NCI-H226 (cell line): ENCODE measurements at places on chromosomes 4 and X.
A peak's percentile ranks its signal among the peaks of the same experiment; 100 is the strongest.

GRCh38 chr4:120291541-120291940, 224.9 kb upstream of the MAD2L1 start:
- DNase-seq, result no peak

- peak; percentile 6 for DNase-seq
Measured at GRCh38 chr4:20395160-20395773, 143.6 kb downstream of the SLIT2 start.

DNA sequence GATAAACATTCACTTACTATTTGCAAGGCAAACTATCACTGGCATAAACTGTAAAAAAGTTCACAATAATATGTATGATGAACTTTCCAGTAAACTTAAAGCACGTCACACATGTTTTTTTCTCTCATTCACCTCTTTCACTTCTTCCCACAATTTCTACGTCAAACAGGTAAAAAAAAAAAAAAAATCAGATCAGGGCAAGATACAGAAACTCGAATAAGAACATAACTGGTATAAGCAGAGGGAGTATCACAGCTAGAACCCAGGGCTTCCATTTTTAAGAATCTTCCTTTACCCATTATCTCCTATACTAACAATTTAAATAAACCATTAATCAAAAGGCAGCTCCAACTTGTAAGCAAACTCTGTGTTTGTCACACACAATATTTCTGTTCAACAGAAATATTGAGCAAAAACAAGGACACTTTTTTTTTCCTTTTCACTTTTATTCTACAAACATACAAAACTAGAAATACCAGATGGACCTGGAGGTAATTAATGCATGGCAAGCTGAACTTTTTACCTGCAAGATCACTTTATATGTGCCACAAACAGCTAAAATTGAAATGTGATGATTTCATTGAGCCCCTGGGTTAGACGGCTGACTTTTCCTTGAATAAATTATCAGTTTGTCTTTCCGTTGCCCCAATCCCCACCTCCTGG, 47.5 kb upstream of the NSUN7 start:
- no peak for DNase-seq

DNA sequence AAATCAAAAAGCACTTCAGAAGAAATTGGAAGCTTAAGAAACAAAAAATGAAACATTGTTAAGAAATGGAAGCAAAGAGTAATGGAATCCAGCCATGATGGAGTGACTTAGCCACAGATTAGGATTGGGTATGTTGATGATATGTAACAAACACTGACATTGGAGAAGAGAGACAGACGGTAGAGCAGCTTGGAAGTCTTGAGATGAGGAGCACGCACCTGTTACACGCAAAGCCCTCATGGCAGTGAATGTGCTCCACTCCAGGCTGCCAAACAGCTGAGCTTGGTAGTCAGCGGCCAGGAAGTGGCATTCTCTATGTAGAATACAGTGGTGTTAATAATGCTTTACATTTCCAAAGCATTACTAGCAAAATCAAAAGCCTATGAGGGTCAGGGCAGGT, 56.9 kb upstream of the GPRIN3 start:
- DNase-seq, result no peak

DNA sequence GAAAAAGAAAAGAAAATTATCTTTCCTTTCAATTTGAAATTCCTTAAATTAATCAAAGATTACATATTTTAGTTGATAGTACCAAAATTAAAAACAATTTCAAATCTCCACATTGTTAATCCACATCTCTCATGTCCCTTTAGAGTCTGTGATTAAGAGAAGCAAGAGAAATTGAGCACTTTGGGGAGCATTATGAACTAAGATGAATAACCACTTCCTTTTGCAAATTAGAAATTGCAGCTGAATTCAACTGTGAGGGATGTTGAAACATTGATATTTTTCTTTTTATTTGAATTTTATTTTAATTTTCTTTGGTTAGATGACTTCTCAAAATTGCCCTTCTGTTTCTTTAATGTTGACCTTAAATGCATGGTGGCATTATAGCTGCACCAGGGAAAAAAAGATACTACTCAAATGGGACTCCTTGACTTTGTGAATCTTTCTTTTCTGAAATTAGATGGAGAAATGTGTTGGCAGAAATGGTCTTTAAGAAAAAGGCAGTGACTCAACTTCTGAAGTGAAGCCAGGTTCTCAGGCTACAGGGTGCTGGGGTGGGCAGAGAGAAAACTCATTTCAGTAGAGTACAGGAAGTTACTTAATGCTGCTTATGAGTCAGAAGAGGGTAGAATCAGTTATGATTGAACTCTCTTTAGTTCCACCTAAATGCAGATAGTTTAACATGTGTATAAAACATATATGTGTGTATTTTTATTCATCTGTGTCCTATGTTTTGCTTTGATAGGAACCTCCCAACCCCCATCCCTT, 92.0 kb upstream of the TNIP3 start:
- DNase-seq, result peak; percentile 87

DNA sequence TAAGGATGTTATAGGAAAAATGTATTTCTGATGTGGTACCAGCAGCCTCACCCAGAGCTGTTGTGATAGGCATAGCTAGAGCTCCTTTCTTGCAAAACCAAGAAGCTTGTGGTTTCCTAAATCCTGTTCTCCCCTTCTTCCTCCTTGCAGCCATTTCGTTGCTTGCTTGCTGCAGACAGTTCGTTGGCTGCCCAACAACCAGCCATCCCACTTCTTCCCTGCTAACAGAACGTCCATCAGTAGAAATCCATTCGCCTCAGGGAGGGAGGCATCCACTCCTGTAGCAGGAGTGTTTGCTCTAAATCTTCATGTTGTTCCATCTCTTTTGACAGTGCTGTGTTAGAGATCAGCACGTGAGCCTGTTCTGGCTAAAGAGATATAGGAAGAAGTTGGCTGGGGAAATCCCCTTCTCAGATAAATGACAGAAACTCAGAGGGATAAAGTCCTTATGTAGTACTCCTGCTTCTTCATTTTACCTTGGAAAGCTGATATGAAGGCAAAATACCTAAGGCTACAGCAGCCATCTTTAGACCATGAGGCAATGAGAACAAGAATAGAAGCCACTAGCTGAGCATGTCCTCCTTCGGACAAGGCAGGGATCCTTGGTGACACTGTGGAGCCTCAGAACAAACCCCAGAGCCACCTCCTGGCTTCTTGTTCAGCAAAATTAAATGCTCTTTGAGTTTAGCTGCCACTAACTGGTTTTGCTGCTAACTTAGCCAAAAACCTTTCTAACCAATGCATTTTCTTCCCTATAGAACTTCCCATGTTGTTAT, 68.4 kb upstream of the RELL1 start:
- no peak for DNase-seq

DNA sequence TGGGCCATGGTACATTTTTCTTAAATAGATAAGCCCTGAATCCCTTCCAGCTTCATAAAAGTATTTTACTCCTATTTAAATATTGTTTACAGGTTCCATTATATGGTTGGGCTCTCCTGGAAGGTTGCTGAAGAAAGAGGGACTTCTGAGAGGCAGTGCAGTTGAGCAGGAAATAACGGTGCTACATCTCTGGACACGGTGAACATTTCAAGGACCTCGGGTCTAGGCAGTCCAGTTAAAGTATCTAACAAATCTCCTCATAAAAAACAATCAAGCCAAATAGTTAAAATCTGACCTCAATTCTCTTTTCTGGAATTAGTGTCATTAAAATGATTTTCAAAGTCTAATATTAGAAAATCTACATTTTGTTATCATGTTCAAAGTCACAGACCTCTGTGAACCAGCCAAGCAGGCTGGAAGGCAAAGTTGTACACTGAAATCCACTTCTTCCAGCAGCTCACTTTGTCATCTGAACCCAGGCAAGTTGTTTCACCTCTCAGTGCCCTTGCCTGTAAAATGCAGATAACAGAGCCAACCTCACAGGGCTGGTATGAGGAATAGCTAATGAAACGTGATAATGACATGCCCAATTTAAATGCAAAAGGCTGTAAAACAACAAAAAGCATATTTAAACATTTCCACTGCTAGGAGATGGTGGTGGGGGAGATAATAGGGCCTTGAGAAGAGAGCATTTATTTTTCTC, 267.0 kb upstream of the KLF3 start:
- no peak for DNase-seq

GRCh38 chr4:19614171-19614570, 637.5 kb upstream of the SLIT2 start:
- DNase-seq, result no peak

- no peak for DNase-seq
Measured at GRCh38 chr4:77163641-77164040, 6.6 kb downstream of the CCNG2 start.

DNA sequence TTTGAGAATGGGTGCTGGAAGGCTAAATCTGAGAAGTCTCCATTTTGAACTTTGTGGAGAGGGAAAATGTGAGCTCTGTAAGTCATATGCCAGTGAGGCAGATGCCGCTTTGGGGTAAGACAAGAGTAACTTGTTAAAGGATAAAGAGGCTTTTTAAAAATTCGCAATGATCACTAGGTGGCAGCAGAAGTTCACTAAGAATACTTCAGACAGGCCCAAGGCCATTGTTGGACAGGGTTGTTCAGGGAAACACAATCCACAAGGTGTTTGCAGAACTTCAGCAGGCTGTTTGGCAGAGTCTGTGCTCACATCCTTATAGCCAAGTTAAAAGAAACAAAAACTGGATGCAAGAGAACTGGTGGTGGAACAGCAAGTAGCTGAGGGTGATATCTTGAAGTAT, 13.7 kb upstream of the PIGA start:
- DNase-seq, result peak; percentile 3

DNA sequence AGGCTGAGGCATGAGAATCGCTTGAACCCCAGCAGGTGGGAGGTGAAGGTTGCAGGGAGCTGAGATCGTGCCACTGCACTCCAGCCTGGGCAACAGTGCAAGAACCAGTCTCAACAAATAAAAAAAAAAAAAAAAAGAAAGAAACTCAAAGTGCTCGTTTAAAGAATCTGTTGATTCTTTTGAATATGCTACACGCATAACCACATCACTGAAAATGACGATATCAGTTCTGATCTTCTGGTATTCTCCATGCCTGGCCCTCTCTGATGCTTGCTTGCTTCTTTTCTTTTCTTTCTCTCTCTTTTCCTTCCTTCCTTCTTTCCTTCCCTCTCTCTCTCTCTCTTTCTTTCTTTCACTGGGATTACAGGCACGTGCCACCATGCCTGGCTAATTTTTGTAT, 7.3 kb downstream of the AVPR2 start:
- no peak for DNase-seq

GRCh38 chrX:44997888-44998287, 124.9 kb downstream of the KDM6A start:
- DNase-seq, result no peak

DNA sequence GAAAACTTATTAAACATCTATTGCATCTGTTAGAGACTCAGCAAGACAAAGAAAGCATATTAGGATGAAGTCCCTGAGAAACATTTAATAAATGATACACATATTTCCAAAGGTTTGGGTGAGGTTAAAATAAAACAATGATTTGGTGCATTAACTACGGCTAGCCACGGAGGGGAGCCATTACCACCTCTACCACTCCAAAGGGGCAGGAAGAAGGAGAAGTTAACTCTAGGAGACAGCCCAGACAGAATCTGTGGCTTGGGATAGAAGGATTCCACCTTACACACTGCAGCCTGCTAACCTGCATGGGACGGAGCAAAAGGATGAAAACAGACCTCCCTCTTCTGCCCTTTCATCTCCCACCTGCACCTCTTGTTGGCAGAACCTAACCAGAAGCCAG, 189.1 kb upstream of the C1QTNF7 start:
- no peak for DNase-seq

DNA sequence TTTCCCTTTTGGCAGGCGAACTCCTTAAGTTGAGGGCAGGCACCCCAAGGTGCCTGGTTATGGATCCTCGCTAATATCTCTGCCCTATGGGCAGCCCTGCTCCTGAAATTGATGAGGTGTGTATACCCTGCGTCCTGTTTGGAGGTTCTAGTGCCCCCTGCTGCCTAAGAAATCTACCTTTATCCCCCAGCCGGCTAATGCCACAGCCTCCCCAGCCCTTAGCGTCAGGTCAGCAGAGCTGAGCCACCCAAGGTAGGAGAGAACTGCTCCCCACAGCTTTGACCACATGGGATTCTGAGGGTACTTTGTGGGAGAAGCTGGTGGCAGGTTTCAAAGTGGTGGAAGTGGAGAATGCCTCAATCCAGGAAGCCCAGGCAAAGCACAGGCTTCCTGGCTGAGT, 50.8 kb downstream of the ANAPC4 start:
- no peak for DNase-seq

GRCh38 chrX:134172588-134173259, 64.3 kb upstream of the CCDC160 start:
- DNase-seq, result no peak

DNA sequence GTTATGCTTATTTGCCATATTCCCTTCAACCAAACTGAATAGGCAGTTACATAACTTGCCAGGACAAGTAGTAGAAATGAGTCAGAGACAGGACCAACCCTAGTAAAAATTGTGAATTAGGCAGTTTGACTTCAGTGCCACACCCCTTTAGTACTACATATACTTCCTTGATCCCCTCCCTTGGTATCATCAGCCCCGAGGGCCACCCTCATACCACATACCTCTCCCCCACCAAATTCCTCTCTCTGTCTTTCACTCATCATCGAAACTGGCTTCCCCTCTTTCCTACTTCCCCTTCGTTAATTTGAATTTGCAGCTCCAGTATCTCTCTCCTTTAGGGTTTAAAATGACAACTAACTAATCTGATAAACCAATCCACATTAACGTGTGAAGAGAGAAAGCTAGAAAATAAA, 7.9 kb upstream of the PTPN13 start:
- DNase-seq, result no peak

- peak; percentile 82 for DNase-seq
Measured at GRCh38 chr4:174669270-174669669, 147.0 kb upstream of the HPGD start.

DNA sequence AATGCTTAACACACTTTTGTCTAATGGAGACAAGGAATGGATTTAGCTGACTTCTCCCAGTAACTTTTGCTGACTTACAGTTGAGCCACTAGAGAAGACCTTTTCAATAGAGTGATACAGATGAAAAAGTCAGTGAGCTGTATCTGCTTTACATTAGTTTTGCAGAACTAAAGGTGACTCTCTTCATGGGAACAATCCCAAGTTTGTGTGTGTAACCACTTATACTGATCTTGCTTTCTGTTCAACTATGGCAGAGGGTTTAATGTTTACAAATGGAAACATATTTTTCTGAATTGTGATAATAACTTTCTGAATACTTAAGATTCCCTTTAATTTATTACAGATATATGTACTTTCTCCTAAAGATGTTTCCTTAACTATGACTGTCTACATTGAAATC, 182.6 kb upstream of the PUDP start:
- DNase-seq, result no peak

GRCh38 chrX:24241822-24242648, 71.8 kb downstream of the SUPT20HL2 start:
- DNase-seq, result no peak

- DNase-seq, result no peak
Measured at GRCh38 chr4:8709050-8709728, 116.6 kb downstream of the CPZ start.

DNA sequence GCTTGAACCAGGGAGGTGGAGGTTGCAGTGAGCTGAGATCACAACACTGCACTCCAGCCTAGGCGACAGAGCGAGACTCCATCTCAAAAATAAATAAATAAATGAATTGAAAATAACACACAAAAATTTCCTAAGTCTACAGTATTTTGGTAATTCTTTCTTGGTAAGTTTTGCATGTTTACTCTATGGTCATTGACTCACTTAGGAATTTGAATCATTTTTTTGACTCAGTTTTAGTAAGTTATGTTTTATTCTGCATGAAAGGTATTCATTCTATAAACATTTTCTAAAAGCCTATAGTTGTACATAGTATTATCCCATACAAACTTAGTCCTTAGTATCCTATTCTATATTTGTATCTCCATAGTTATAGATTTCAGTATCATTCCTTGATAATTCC, 772.9 kb upstream of the SLIT2 start:
- no peak for DNase-seq

- peak; percentile 2 for DNase-seq
Measured at GRCh38 chr4:154779362-154779947, 1.6 kb upstream of the RBM46 start.

GRCh38 chrX:45630078-45630477, 429.4 kb upstream of the DIPK2B start:
- DNase-seq, result no peak
